PC-9 (cell line): ENCODE measurements at places on chromosomes 6 and 20. TPM values are rescaled to one million over a fixed set of nuclear protein-coding genes. Genes with fewer than 3 reads are reported as not detected.
A peak's percentile ranks its signal among the peaks of the same experiment; 100 is the strongest.

GRCh38 chr20:36092398-36093024 lies 62.0 kb upstream of the EPB41L1 start:
- H3K4me1 ChIP-seq: peaks cover 58% of the 10 kb centered on the region
- peak overlapping the region; percentile 95 for H3K4me3 ChIP-seq
- DNase-seq: peak; percentile 59
- no peaks in the 10 kb centered on the region for H3K27me3 ChIP-seq
- H3K36me3 ChIP-seq: no peaks in the 10 kb centered on the region
- H3K27ac ChIP-seq: no peak overlapping the region

Gene PPIL6
- total RNA-seq: 13.0 and 15.5 TPM in 2 replicates

Gene POU3F2
- not detected in 2 replicates for total RNA-seq

Gene PLTP
- 113 and 127 TPM in 2 replicates for total RNA-seq

Gene LZTS3
- total RNA-seq: 10.4 and 17.6 TPM in 2 replicates
